Activated CD4-positive, CD25-positive, alpha-beta regulatory T cell treated with anti-CD3 and anti-CD28 coated beads, Interleukin-2, amount 50 U/mL, for 24 hours (primary cell): ENCODE measurements at places on chromosomes 7 and 10.

DNA sequence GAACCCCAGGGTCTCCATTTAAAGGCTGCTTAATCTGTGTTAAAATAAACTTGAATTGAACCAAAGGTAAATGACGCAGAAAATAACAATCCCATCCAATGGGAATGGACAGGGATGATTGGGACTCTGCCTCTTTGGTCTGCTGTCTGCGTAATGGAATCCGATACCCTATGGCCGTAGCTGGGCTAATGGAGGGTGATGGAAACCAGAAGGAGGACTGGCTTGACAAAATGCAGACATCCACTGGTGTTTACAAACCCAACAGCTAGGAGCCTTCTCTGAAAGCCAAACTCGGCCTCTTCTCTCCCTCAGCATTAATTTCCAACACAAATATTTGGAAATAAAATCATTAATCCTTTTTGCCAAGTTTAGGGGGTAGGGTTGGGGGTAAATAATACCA lies 162.2 kb upstream of the CHST15 start:
- no peak for ATAC-seq

DNA sequence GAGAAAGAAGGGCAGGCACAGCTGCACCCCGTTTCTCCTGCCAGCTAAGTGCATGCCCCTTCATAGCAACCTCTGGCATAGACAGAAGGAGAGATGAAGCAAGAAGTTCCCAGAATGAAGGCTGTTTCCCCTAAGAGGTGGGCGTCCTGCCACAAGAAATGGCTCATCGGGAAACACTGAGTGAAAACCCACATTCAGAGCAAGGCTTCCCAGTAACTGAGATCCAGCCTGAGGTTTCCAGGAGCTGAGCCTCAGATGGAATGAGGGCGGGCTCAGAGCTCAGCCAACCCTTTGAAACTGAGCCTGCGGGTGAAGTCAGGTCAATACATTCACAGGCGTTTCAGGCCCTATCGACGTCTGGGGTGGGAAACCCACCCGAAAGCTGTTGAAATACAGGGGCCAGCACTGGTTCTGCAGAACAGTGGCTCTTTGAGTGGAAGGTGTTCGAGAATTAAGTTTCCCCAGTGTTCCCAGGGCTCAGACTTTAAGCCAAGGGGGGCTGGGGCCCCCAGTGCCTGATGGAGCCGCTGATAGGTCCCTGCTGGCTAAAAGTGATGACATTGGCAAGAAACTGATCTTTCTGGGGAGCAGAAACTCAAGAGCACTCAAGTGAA lies 510.2 kb downstream of the RPS24 start:
- no peak for ATAC-seq

DNA sequence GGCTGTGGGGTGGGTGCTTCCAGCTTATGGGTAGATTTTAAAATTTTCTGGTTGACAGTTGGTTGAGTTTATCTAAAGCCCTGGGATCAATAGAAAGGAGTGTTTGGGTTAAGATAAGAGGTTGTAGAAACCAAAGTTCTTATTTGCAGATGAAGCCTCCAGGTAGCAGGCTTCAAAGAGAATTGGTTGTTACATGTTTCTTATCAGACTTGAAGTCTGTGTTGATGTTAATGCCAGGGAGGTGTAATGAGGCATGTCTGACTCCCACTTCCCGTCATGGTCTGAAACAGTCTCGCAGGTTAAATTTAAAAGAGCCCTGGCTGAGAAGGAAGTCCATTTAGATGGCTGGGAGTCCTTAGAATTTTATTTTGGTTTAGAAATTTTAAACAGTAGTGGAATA lies 165.2 kb upstream of the TMEM72 start:
- ATAC-seq = no peak

GRCh38 chr7:92404170-92404614 lies 43.1 kb upstream of the GATAD1 start:
- ATAC-seq = peak; percentile 59

GRCh38 chr7:47537716-47538675 lies 43.9 kb downstream of the TNS3 start:
- no peak for ATAC-seq

DNA sequence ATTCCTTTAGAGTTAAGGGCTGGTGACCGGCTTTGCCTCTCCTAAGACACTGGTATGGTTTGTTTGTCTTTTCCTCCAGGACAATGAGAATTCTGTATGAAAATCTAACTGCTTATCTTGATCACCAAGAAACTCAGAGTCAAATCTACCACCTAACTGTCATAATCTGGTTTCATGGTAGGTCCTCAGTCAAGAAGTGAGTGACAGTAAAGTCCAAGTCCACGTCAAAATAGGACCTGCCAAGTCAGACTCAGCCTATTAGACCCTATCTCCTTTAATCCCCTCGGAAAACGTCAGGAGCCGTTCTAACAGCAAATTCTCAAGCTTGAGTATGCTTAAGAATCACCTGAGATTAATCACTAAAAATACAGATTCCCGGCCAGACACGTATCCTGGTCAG lies 37.4 kb downstream of the C7orf33 start:
- no peak for ATAC-seq

DNA sequence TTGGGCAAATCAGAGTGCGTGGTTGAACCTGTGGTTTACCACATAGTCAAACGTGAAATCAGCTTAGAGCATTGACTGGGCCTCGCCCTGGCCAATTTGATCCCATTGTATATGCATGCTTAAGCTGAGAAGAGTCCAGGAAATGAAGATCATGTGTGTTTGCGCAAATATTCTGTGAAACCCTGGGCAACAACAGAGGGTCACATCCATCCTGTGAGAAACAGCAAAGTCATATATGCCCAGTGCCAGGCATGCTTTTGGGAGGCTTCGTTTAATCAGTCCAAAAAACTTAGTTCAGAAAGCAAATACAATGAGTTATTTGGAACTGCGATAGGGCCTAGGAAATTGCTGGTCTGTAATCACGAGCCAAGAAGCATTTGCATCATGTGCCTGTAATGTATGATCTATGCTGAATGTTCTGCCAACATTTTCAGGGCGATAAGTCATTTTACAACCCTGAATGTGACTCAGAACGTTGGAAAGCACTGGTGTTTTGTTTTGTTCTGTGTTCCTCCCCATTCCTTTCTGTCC lies 412.1 kb upstream of the CELF2 start:
- no peak for ATAC-seq

- no peak for ATAC-seq
These were observed 92.0 kb upstream of the MACROH2A2 start for GRCh38 chr10:69960606-69960987.

DNA sequence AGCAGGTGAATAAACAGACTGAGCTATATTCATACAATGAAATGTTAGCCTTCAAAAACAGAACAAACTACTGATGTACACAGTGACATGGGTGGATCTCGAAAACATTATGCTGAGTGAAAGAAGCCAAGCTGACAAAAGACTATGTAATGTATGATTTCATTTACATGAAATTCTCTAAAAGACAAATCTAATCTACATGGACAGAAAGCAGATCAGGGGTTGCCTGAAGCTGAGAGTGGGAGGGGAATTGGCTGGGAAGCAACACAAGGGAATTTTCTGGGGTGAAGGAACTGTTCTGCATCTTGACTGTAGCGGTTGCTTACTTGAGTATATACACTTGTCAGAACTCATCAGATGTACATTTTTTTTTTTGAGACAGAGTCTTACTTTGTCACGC lies 121.7 kb upstream of the SVIL start:
- ATAC-seq = no peak

GRCh38 chr7:50651271-50651989 lies 86.2 kb upstream of the DDC start:
- ATAC-seq = no peak
